ENCODE measurements at places on chromosomes 11 and 22.
A peak's percentile ranks its signal among the peaks of the same experiment; 100 is the strongest.

DNA sequence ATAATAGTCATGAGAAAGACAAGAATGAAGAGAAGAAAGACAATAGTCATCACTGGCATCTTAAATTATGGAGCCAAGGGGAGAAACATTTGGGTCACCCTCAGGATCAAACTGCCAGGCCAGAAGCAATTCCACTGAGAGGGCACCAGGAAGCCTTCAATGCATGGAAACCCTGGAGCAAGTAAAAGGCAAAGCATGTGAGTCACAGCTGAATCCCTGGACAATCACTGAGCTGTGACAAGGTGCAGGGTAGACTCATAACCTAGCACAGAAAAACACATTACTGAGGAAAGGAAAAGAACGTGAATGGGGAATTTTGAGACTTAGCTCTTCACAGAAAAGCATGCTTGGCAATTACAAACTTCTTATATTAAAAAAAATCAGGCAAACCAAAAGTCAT lies 1.6 kb downstream of the KCNJ1 start:
- no peak for DNase-seq

GRCh38 chr11:10291801-10292638 lies 2.0 kb downstream of the SBF2 start:
- DNase-seq, result no peak

GRCh38 chr11:62054484-62055121 lies 69.2 kb upstream of the INCENP start:
- peak; percentile 29 for DNase-seq

DNA sequence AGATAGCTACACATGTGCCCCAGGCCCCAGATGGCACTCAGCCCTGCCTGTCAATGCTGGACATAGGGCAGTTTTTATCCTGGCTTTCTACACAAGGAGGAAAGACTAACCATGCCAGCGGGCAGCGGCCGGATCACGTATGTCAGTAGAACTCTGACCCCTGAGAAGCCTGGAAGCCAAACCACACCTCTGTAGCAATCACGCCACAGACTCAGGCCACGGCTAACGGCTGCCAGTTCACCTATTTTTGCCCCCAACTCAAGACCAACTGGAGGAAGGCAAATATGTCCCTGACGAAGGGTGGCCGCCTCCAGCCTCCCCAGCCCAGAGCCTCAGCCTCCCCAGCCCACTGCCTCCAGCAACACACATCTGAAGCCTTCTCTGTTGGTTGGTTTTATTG lies 7.2 kb upstream of the CD81 start:
- no peak for DNase-seq

GRCh38 chr22:38213319-38213989 lies 11.7 kb downstream of the MAFF start:
- DNase-seq, result no peak

GRCh38 chr11:94131718-94132115 lies 3.1 kb downstream of the PANX1 start:
- DNase-seq, result no peak

DNA sequence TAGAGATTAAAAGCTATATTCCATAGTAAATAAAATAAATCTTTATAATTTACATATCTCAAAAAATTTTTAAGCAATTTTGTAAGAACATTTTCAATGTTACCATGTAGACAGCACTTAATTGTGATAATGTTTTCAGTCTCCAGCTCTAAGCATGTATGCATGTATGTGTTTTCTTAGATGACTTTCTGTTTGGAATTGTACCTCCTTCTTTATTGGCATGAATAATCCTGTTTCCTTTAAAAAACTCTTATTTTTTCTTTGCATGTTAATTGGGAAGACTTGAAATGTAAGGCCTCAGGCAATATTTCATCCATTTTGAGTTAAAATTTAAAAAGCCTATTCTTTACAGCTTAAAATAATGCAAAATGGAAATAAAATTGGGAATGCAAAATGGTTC lies 2.0 kb upstream of the OR2AG1 start:
- DNase-seq, result no peak

GRCh38 chr11:86931548-86932258 lies 23.5 kb downstream of the FZD4 start:
- DNase-seq, result no peak

DNA sequence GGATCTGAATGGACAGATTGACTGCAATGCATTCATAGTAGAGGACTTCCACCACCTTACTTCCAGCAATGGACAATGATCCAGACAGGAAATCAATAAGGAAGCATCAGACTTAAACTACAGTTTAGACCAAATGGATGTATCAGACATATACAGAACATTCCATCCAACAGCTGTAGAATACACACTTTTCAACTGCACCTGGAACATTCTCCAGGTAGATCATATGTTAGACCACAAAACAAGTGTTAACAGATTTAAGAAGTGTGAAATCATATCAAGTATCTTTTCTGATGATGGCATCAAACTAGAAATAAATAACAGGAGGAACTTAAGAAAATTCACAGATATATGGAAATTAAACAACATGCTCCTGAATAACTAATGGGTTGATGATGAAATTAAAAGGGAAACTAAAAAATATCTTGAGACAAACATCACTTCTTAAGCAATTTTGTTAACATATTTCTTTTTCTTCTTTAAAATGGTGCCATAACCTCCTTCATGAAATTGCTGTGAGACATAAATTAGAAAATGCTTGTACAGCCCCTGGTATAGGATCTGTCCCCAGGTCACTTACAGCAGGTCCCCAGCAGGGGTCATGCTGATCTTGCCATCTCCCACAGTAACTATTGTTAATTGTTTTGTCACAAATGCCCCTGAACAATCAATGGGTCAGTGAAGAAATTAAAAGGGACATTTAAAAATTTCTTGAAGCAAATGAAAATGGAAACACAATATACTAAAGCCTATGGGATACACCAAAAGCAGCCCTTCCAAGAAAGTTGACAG lies 100.0 kb upstream of the OR4B1 start:
- DNase-seq, result no peak

- peak; percentile 18 for DNase-seq
These were observed 25.9 kb upstream of the ROBO3 start for GRCh38 chr11:124839128-124839971.

DNA sequence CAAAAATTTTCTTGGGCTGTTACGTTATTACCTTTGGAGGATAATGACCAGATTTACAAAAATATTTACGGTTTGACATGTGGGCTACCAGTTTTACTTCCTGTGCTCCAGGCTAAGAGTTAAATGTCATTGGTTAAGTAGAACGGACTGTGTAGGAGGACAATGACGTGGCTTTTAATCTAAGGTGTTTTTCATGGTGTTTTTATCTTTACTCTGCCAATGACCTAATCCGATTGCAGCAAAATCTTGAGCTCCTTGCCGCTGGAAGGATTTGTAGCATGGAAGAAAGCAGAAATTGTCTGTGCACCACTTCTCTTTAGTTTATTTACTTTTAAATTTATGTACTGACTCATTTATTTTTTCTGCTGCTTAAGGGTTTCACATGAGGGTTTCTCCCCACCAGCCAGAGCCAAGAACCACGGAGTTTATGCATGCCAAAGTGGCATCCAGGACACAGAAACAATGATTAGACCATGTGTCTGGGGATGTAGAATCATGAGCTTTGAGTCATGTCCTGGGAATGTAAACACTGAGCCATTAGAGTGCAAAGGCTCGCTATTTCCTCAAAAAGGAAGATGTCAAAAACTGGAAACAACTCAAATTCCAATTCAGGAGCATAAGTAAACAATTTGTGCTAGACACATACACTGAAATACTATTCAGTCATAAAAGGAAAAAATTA lies 1.9 kb upstream of the CARD16 start:
- no peak for DNase-seq

DNA sequence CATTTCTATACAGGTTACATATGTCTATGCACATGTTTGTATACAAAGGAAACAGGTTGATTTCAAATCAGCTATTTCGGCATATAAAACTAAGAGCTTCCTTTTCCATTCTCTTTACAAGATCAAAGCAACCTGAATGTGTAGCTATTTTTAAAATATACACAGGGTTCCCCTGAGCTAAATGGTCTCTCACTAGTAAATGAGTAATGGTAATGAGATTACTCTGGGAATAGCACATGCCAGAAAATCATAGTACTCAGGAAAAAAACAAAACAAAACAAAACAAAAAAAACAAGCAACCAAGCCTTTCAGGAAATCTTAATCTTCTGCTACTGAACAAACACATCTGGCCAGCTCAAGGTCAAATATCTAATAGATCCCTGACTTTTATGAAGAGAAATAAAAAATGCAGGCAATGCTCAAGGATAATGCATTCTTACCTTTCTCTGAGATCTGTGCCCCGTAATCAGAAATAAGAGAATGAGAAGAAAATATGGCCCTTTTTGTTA lies 156.6 kb upstream of the POU2AF2 start:
- no peak for DNase-seq

DNA sequence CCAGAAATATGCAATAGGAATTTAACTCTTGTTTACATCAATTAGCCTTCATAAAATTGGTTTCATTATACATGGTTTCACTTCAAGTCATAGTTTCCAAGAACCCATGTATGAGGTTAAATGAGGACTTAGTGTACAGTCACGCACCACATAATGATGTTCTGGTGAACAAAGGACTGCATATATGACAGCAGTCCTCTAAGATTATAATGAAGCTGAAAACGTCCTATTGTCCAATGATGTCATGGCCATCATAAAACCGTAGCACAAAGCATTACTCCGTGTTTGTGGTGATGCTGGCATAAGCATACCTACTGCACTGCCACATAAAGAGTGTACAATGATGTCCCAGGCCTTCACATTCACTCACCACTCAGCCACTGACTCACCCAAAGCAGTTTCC lies 31.1 kb downstream of the SMCO4 start:
- no peak for DNase-seq

- DNase-seq, result no peak
These were observed 26.6 kb upstream of the L3MBTL2 start for GRCh38 chr22:41178425-41178975.

DNA sequence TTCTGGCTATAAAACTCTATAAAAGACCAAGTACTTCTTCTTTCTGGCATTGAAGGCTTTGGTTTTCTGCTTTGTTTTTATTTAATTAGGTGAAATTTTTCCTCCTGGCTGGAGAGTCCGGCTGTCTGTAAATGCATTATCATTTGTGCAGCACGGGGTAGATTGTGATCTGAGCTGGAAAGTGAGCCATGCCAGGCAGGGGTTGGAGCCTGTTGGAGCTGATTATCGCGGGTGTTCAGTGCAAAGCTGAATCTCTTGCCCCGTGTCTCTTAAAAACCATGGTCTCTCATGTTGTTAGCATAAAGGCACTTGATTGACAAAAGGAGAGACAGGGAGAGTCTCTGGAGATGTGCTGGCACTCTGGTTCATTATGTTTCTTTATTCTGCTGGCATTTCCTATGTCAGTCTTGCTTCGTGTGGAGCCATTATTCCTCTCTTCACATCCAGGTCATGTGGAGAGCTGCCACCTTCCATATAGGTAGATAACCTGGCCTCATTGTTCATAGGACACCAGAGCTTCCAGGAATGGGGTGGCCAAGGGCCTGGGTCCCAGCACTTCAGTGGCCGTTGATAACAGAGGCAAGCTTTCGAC lies 75.2 kb downstream of the LDLRAD3 start:
- no peak for DNase-seq

DNA sequence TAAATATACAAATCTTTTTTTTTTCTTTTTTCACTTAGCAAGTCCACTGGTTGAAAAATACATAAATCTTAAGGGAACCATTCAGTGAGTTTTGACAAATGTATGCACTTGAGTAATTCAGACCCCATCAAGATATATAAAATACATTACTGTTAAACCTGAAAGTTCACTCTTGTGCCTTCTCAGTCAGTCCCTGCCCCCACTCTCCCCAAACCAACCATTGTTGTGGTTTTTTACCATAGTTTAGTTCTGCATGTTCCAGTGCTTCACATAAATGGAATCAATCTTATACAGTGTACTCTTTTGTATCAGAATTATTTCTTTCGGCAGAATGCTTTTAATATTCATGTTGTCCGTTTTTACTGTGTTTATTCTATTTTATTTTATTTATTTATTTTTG lies 26.1 kb downstream of the RNF214 start:
- no peak for DNase-seq

DNA sequence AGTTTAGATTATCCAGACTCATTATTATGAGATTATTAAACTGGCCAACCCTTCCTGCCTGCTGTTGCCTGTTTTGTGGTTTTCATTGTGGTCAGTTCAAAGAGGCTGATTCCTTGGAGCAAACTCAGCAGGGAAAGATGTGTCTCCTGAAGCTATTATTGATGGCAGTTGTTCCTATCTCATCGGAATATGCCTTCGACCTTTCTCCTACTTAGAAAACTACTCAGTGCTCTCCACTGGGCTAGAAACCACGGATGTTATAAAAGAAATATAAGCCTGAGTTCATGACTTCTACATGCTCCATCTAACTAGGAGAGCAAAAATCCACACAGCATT lies 80.2 kb upstream of the NAV2 start:
- no peak for DNase-seq

DNA sequence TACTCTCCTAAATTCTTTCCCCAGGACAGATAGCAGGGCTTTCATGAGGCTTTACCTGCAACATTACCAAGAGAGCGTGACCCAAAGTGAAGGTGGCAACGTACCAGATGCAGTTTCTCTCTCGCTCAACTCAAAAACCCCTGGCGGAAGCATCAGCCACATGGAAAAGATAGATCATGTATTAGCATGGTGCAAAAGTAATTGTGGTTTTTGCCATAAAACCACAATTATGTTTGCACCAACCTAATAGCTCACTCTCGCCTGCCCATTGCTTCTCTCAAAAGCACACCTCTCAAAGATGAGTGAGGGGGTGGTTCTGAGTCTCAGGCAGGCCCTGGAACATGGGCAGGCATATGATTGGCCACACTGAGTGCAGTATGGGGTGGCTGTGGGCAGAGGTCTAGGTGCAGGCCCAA lies 7.0 kb downstream of the MS4A6A start:
- no peak for DNase-seq

GRCh38 chr11:20357150-20357549 lies 6.4 kb upstream of the HTATIP2 start:
- DNase-seq, result no peak

GRCh38 chr11:102724904-102725500 lies at the start of gene MMP8:
TSS of gene MMP8 (minus strand) at chr11:102724954. CDS start at chr11:102724855, 99 bp downstream.
- DNase-seq, result no peak

DNA sequence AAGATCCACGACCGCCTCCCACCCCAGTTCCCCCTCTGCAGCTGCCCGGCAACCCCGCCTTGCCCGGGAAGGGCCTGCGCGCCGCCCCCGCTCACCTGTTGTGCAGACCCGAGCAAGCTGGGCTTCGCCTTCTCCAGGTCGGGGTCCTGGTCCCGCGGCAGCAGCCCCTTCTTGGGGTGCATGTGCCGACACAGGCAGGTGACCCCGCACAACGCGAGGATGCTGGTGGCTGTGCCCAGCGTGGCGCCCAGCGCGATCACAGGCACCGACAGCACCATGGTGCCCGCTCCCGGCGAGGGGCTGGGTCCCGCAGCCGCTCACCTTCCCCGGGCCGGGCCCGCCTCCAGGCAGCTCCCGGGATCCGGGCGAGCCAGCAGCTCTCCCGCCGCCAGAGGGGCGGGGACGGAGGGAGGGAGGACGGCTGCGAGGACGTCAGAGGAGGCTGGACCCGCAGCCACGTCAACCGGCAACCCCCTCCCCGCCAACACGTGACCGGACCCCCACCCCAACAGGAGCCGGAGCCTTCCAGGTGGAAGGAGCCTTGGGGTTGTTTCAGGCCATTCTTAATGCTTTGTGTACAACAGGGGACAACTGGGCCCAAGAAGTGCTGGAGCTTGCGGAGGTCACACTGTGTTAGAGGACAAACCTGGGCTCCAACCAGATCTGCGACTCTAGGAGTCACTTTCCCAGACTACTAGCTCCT lies at the start of gene SYT13:
TSS of gene SYT13 (minus strand) at position 412 of the 703 bp plus-strand sequence. CDS start at position 278, 134 bp downstream.
- DNase-seq, result no peak

GRCh38 chr11:66081505-66081904 lies 11.4 kb downstream of the PACS1 start:
- no peak for DNase-seq

GRCh38 chr11:95659088-95659487 lies 130.5 kb downstream of the FAM76B start:
- DNase-seq, result no peak
